ENCODE measurements at places on chromosomes 3 and 15.

GRCh38 chr3:125186261-125186787, 26.2 kb downstream of the SLC12A8 start:
- no peak for DNase-seq

DNA sequence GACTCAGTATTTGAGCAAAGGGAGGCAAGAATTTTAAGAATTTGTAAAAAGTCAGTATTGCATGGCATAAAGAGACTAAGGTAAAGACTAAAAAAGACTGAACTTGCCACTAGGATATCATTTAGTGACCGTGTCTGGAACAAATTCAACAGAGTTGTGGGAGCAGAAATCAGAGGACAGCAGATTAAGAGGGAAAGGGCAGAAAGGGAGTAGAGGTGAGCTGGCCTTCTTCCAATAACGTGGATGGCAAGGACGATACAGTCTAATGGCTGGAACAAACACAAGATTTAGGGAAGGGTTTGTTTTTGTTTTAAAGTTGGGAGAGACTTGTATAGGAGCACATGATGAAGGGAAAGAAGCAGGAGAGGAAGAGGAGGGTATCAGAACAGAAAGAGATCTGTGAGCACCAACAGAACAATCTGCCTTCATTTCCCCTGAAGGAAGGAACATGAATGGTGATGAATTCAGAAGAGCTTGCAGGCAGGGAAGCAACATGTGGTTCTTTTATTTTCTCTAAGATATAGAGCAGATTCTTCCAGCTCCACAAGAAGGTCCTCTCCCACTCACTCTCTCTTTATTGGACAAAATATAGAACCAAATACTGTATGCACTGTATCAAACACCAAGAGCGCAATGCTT, 8.6 kb downstream of the VGLL4 start:
- no peak for DNase-seq

GRCh38 chr3:144923046-144923775, 951.6 kb downstream of the DIPK2A start:
- no peak for DNase-seq

- DNase-seq: no peak
Measured at GRCh38 chr15:67917636-67918035, 77.8 kb upstream of the RNU6-1 start.

GRCh38 chr3:67381667-67382272, 272.6 kb downstream of the SUCLG2 start:
- no peak for DNase-seq

GRCh38 chr3:135325726-135326235, 530.7 kb downstream of the EPHB1 start:
- DNase-seq: no peak

DNA sequence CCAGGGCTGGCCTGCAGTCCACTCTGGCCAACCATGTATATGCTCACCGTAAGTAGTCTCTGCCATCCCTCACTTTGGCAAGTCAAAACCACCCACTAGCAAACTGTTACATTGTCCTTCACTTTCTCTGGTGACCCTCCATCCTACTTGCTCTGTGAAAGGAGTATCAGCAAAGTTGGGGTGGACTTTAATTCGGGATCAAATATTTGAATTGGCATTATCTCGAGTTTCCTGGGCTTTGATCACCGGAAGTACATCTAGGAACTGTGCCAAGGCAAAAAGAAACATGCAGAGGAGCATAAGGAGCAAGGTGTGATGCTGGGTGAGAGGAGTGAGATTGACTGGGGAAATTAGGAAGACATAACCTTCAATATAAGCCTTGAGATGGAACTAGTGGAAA, 188.9 kb upstream of the P2RY1 start:
- DNase-seq: no peak

DNA sequence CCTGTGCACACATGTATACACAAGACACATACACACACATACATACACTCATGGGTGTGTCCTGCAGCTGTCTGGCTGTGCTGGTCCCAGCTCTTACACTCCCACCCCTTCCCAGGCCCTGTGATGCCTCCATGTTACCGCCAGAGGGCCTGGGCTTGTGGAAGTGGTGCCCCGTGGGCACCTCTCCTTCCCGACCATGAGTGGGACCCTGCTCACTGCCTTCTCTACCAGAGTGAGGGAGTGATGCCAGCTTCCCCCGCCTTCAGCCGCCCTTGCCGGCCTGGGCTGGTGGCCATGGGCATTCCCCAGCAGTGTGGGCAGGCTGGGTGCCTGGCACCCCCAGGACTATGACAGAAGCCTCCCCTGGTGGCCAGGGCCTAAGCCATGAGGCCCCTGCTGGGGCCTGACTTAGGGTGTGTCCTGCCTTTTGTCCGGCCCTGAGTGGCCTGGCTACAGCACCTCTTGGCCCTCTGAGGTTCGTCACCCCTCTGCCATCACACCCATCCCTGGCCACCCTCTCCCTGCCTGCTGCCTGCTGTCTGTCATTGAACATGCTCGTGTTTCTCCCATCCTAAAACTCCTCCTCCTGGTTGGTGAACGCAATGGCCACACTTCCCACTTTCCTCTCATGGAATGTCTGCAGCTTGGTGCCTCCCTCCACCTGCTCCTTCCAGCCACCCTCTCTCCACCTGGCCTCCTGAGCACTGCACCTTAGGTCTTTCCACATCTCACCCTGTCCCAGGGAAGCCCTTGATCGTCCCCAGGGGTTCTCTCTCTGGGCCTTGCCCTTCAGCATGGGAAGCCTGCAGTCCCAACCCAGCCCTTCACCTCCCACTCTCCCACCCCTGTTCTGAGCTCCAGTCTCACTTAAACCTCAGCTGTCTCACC, 14.6 kb downstream of the HDAC11 start:
- DNase-seq: no peak

- no peak for DNase-seq
Measured at GRCh38 chr3:99579246-99579645, 59.1 kb upstream of the COL8A1 start.

DNA sequence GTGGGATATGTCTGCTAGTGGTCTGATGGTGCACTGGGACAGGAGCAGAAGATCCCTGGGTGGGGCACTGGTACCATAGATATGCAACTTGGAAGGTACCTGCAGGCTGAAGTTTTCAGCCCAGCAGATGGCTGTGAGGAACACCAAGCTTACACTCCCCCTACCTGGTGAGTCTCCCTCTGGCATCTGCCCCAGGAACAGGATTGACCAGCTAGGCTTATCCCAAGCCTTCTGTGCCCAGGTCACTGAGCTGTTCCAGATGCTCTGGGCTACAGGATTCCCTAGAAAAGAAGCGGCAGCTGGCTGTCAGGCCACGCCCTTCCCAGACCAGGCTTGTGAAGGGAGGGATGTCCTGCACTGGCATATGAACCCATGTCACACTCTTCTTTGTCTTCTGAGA, 1130.0 kb downstream of the NAALADL2 start:
- no peak for DNase-seq

DNA sequence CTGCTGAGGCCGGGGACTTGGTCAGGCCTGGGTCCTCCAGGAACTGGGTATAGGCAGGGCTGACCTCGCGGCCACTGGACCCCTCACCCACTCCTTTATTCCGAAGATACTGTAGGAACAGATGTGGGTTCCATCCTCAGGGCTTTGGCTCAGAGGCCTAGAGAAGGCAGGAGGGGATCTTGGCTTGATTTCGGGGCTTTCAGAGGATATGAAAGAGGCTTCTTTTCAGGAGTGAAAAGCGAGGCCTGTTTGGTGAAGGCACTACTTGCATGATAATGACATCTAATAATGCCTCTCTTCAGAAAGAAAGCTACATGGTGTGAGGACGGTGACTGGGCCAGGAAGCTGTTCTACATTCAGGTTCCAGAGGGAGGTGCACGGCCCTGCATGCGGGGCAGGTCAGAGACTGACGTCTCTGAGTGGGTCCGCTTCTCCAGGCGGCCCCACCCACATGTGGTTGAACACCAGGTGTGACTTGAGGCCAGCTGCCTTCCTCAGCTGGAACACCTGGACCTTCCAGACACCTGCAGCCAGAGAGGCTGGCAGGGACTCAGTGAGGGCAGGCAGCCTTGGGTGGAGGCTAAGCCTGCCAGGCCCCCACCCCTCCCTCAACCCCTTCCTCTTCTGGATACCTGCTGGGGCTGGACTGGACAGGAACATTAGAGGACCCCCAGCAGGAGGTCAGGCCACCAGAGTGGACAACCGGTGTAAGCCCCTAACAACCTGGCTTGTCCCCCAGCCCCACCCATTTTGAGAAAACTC, 31.1 kb upstream of the HHATL start:
- DNase-seq: no peak

GRCh38 chr15:43105077-43105736, 631 bp downstream of the UBR1 start:
- no peak for DNase-seq

GRCh38 chr3:44184319-44184953, 57.2 kb upstream of the TOPAZ1 start:
- no peak for DNase-seq

DNA sequence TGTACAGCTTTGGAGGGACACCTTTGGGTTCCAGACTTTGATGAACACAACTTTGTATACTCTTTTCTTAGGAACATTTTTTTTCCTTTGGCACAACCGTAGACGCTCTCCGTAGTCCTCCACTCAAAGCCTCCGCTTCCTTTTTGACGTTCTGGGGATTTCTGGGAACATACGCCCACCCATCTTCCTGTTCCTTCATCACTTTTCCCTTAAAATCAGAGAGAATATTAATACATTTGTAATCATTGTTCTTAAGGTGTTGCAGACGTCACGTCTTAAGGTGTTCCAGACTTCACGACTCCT, 405 bp upstream of the SPG21 start:
- DNase-seq: no peak

GRCh38 chr3:72663429-72663828, 184.8 kb downstream of the SHQ1 start:
- no peak for DNase-seq

DNA sequence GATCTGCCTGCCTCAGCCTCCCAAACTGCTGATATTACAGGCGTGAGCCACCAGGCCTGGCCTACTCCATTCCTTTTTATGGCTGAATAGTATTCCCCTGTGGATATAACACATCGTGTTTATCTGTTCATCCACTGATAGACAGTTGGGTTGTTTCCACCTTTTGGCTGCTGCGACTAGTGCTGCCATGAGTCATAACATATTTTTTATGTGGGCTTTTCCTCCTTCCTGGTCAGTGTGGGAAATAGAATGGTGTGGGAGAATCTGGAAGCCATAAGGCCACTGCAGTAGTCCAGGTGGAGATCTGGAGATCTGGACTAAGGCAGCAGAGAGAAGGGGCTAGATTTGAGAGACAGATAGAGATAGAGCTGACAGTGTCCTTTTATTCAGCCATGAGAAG, 16.2 kb downstream of the LCMT2 start:
- no peak for DNase-seq

DNA sequence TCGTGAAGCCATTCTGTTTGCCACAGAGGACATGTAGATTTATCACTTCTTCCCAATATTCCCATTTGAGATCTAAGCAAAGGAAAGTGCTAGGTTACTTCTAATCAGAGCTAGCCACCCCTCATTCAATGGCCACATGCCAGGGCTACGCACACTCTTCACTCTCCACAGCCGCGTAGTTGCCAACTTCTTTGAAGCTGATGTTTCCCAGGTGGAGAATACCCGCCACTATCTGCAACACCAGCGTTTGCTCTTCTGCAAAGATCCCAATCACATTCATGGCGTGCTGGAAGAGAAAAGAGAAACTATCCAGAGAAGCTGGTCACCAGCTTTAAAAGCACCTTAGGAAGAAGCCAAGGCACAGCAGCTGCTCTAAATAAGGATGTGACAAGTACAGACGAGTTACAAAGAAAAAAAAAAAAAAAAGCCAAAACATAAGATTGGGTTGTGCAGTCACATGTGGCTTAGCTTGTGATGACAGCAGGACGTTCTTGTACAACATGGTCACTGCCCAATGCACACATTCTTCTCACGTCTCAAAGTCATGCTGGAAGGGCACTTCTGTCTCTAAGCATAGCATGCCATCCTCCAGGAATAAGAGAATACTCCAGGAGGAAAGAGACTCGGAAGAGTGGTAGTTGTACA, 16.4 kb downstream of the LDHAL6B start:
- no peak for DNase-seq

- DNase-seq: no peak
Measured at GRCh38 chr3:99895131-99895696, 77.6 kb downstream of the CMSS1 start.
